ENCODE measurements at places on chromosomes 1 and 21.

DNA sequence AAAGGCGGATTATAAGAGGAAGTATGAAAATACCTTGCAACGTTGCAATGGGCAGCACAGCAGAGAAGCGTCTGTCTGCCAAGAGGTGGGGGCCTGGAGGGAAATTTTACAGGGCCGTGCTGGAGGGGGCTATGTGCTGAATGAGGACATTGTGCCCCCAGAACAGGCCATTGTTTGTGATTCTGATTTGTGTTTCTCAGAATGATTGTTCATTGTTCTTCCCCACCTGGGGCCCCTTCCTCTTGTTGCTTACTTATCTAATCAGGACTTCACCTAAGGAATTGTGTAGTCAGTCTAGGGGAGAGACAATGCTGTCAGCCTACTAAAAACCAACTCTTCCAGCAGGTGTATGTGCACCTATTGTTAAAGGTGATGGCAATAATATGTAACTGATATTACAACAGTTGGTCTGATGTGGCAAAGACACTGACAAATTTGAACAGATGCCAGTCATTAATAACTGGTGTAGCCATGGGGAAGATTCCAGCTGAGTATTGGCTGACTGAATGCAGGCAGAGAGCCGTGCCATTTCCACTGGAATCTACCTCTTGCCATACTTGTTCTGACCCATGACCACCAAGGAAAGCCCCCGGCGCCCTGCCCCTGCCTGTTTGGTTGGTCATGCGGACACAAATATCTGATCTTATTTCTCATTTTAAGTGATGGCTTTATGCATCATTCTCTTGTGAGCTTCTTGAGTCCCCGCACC, 45.2 kb upstream of the PSEN2 start:
- no peak for DNase-seq

DNA sequence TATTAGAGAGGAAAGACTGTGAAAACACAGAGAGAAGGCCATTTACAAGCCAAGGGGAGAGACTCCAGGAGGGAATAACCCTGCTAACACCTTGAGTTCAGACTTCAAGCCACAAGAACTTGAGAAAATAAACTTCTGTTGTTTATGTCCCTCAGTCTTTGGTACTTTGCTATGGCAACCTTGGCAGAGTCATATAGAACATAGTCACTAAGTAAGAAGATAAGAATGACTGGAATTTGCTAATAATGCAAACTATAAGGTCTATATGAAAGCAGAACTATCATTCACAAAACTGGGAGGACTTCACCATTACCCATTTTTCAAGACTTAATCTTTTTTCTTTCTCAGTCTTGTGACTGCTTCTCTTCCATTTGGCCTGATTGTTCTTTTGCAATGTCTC, 767.3 kb upstream of the ADAMTS5 start:
- no peak for DNase-seq

DNA sequence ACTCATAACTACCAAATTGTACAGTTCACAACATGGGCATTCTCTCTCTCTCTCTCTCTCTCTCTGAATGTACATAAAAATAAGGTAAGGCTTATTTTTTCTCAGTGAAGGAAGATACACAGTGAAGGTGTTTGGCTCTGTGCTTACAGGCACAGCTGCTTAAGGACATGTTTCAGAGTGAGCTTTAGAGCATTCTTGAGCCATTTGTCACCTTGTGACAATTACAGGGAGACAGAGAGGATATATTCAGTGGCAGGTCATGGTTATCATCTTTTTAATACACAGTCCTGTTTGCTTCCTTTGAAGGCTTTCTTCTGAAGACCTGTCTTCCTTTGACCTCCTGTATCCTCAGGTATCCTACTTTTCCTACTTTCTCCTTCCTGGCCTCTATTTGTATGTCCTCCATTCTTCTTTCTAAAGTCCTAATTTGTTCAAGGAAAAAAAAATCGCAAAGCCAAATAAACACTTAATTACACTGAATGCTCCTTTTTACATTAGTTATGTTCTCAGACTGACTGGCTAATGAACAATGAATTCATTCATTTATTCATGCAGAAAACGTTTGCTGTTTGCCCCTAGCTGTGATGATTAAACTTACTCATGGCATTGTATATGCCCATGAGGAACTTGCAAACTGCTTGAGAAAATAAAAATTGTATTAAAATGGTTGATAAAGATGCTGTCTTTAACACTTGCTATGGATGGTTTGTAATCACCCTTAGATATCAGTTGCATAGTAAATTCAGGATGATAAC, 33.4 kb downstream of the HSD17B7 start:
- no peak for DNase-seq

DNA sequence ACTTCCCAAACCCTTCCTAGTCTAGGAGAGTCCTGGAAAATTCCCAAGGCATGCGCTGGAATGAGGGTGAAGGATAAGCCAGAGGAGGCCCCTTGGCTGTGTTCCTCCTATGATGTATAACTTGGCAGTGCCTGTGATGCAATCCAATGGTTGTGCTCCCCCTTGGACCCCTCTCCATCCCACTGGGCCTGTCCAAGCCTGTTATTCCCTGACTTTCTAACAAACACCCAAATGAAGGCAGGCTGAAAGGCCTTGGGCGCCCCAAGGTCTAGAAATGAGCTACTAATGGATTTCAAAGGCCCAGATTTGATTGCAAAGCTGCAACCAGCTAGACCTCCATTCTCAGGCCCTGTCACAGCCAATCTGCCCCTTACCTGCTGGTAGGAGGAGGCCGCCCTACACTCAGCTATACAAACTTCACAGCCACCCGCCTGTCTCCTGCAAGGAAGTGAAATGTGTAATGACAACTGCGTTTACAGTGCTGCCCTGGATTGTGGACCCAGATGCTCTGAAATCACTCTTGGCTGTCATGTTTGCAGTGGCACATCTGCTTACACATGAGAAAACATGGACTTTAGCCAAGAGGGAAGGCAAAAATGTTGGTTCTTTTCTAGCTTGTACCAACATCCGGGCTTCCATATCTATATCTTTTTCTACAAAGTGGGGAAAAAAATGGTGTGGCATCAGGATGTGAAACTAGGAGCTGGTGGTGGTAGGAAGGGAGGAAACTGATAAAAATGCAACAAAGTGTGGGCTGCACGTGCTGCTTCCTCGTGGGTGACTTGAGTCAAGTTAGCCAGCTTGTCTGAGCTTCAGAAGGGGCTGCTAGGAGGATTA, 130.4 kb downstream of the TRABD2B start:
- DNase-seq = no peak

- DNase-seq = no peak
Measured at GRCh38 chr1:97366984-97367383, 553.9 kb downstream of the DPYD start.

DNA sequence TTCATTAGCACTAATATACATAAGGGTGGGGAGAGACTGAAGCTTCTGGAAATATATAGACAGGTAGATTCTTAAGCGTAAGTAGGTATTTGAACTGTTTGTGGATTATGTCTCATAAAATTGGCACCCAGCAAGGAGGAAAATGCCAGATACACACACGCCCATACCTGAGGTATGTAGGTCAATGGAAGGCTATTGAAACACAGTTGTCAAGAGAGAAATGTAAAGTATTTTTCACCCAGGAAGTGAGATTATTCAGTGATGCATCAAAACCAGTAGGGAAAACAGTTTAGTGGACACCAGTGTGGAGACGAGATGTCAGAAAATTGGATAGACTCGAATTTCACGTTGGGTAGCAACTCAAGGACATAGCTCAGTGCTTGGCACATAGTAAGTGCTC, 4.7 kb upstream of the RSPH1 start:
- no peak for DNase-seq

DNA sequence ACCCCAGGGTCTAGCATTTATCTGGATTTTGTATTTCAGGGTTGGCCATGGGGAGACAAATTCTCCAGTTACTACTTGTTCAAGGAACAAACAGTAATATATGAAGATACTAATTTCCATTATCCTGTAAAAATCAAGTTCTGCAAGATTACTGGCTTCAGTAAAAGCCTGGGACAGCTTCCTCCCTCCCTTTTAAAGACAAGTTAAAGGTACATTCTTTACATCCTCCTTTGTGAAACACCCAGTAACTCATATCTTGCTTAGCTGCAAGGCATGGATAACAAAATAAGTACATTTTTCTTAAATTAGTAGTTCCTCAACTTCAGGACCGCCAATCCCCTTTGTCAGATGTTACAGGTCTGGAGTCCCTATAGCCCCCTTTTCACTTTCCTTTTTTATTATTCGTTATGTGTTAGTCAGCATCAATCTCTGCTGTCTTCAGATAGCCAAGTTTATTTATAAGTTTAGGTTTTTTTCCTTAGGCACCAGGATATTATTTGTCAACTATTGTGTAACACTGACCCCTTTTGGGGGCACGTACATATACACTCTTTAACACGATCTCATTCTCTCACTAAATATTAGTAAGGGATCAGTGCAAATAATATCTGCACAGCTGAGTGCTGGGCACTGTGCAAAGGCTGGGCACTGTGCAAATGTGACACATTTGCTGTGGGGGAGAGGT, 9.8 kb downstream of the ERRFI1 start:
- DNase-seq = no peak

DNA sequence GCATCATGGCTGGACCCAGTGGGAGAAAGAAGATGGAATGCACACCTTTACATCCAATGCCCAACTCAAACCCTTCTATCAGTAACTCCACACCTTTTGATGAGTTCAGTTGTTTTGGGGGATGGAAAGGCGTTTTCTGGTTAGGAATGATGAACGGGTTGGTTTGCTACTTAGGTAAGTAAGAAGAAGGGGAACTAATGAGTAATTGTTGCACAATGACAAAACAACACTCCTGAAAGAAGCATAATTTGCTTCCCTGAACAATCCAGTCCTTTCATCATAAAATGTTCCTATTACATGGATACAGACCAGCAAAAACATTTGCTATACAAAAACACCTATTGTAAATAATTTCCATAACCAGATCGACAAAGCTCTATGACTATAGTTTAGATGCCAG, 35.9 kb upstream of the NFIA start:
- DNase-seq = no peak

DNA sequence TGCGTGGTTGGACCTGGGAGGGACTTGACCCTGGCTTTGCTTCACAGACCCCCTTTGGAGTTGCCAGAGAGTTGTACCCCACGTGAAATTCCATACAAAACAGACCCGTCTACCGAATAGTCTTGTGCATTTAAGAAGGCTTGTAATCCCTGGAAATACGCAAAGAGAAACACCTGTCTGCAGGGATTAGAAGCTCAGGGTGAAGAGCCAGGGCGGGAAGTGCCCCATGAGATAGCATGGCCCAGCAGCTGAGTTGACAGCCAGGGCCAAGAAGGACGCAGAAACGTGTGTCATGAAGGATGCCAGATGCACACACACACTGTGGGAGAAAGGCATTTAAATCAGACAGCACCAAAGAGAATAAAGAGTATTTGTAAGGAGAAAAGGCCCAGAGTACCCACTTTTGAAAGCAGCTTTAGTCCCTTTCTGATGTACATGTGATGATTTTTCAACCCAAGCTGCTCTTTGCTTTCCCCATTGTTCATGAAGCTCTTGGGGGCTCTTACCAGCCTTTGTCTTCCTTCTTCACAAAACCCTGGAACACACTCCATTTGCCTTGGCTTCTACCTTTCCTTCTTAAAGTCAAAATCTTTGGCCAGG, 46.6 kb downstream of the PCP4 start:
- DNase-seq = no peak

DNA sequence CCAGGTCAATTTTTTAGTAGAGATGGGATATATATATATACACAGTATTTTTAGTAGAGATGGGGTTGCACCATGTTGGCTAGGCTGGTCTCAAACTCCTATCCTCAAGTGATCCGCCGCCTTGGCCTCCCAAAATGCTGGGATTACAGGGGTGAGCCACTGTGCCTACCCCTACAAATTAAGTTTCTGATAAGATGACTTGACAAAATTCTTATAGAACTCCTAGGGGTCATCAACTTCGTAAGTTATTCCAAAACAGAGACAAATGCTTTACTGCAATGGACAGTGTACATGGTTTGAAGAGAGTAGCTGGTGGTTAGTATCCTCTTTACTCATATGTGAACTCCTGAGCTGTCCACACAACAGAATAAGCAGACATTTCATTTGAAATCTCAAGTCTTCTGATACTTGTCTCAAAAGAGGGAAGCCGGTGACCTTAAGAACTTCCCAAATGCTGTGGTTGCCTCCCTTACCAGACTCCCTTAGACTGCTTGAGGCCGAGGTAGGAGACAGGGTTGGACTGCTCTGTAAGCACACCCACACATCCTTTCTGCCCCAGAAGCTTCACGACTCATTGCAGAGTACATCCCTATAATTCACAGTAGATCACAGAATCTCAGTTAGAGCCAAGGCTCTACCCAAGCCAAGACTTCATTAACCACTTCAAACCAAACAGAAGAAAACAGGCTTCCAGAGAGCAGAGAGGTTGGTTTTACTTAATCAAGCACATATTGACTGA, 244.1 kb upstream of the IRF2BP2 start:
- no peak for DNase-seq

DNA sequence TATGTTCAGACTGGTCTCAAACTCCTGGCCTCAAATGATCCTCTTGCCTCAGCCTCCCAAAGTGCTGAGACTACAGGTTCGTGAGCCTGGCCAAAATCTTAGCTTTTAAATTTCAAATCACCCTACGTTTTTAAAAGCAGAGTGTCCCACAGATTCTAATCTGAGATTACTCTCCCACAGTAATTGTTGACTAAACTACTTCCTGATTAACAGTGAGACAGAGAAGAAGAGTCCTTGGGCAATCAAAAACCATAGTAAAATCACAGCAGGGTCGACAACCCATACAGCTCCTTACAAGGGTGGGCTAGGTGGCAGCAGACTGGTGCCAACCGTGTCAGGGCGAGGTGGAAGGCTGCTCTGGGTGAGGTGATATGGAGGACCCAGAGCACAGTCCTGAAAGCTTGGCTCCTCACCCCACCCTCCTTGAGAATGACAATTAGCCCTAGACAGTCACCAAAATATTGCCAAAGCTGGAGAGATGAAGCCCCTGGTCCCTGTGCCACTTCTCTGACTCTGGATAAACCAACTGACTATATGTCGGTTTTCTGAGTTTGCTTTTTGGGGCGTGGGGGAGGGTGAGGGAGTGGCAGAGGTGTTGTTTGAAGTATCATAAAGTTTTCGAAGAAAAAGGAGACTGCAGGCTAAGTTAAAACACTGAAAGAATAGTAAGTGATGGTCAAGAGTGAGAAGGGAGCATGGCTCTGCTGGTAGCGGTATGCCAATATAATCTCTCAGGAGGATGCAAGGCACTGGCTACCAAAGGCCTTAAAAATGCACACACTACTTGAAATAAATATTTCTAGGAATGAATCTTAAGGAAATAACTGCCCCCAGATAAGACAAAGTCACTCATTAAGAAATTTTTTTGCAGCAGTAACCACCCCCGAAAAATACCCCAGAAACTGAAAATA, 86.8 kb downstream of the SLC45A1 start:
- no peak for DNase-seq

DNA sequence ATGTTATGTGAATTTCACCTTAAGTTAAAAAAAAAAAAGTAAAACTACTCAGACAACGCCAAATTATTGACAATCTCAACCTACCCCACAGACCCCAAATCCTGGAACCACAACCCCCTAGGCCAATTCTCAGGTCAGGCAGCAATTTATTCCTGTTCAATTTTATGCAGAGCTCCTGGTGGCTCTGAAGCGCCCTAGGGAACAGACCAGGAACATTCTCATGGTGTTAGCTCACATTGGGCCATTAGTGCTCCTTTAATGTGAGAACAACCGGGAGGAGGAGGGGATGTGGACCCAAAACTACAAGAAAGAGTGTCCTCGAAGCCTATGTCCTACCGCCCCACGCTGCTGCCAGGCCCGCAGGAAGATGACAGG, 403 bp upstream of the PSEN2 start:
- no peak for DNase-seq

Measured in Panc1 (cell line).